ENCODE measurements at places on chromosomes 3 and 15.

- DNase-seq = no peak
These were observed 194.0 kb upstream of the LMCD1 start for GRCh38 chr3:8307545-8308110.

GRCh38 chr15:63849906-63850305 lies 16.2 kb upstream of the HERC1 start:
- no peak for DNase-seq

DNA sequence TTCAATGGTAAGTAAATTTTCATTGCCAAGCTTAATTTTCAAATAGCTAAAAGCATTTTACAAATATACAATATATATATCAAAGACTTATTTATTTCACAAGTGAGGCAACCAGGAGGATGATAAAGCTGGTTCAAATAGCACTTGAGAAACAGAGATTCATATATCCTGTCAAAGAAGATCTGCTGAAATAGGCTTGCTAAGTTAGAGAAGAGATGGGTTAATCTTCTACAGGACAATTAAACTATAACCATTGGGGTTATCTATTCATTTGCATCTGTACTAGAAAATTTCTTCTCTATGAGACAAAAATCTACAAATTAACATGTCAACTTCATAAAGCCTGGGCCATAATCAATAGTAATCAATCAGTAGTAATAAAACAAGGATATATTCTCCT lies 637.7 kb upstream of the UBE2E2 start:
- no peak for DNase-seq

DNA sequence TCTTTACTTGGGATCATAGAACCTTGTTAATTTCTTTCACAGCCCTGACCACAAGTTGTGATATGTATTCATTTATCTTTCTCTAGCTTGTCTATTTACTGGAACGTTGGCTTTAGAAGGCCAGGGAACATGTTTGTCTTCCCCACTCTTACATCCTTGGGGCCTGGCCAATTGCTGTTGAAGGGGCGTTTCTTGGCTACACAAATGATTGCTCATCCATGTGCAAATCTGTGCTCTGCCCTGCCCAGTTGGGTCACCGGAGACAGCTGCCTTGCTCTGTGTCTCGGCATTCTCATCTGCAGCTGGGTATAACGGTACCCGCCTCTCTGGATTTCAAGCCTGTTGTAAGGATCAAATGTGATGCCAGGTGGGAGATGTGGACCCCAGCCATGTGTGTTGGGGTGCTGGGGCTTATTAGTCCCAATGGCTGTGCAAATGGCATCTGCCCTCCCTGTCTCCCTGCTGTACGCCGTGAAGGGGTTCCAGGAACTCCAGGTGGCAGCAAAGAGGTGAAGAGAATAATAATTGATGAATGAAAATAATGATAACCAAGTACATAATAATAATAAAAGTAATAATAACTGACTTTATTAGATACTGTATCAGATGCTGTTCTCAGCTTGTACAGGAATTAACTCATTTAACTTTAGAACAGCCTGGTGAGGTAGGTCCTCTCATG lies 24.0 kb upstream of the TLE3 start:
- DNase-seq = no peak

GRCh38 chr15:81516461-81516860 lies 142.4 kb upstream of the TMC3 start:
- DNase-seq = no peak

GRCh38 chr3:11820531-11821041 lies 26.1 kb downstream of the TAMM41 start:
- no peak for DNase-seq

DNA sequence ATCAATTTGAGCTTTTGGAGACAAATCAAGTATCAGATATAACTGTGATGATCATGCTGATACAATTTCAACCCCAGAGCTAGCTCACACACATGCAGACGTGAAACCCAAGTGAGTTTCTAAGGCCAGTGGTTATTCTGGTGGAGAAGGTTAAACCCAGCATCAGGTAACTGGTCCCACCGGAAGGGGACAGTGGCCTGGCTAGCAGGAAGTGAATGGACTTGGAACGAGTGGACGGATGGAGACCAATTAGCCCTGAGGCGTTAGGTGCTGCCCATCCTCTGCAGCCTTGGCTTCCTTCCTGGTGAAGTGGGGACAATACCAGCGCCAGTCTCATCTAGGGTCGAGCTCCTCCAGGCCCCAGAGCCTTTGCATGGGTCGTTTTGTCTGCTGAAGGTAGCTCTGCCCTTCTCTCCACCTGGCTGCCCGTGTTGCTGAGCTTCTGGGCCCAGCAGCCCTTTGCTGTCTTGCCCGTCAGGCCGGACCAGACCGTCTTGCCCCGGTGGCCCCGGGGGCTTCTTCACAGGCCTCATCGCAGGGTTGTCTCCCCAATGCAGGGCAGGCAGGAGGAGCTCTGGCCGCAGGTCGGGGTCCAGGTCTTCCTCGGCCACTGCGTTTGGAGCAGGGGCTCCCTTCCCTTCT lies 915 bp upstream of the KCTD6 start:
- DNase-seq = no peak

DNA sequence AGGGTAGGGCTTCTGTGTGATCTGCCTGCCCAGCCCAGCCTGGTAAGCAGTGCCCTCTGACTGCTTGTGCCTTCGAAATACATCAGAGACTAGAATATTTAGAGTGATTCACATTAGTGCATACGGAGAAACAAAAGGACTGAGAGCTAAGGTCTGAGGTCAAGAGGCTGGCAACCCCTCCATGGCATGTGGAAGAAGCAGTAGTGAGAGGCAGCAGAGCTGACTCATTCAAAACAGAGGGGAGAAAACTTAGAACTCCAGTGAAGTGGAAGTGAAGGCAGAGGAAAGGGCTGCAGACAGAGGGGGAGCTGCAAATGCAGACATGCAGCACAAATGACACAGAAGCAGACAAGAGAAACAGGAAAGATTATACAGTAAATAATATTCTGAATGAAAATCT lies 61.6 kb downstream of the ULK4 start:
- no peak for DNase-seq

GRCh38 chr3:134956844-134957243 lies 161.8 kb downstream of the EPHB1 start:
- DNase-seq = no peak

DNA sequence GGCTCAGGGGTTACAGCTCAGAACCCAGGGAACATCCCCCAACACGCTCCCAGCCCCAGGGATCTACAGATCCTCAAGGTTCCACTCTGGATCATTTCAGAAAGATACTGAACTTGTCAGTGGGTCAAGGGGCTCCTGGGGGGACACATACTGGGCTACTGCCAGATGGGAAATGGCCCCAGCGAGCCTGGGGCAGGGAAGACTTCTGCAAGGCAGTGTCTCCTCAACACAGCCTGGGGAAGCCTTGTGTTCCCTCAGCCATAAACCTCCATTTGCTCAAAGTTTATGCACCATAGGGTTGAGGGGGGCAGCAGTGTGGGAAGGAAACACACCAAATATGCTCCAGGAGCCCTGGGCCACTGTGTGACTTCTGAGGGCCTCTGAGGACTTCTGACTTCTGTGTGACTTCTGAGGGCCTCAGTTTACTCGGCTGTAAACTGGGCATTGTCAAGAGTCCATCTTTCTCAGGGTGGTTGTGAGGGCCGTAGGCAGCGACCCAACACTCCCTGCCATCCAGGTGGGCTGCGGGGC lies 58.4 kb downstream of the IQSEC1 start:
- no peak for DNase-seq

- DNase-seq = no peak
These were observed 356.3 kb downstream of the FOXP1 start for GRCh38 chr3:71227270-71227661.

GRCh38 chr3:151765685-151766084 lies 32.0 kb downstream of the AADACL2 start:
- DNase-seq = no peak

DNA sequence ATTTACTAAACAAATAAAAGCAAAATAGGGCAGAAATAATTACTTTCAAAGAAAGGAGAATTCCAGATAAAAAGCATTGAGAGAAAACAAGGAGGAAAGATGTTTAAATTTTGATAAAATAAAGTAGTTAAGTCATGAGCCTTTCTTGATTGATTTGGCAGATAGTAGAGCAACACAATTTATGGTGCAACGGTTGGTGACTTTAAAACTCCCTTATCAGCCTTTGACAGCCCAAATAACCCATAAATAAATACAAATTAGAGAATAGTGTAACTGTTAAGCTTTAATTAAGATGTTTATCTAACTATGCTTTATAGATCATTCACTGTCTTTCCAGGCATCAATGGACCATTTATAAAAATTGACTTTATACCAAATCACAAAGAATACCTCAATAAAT lies 54.0 kb upstream of the EIF1B start:
- DNase-seq = no peak

GRCh38 chr3:123633530-123633929 lies 48.7 kb upstream of the HACD2 start:
- no peak for DNase-seq

DNA sequence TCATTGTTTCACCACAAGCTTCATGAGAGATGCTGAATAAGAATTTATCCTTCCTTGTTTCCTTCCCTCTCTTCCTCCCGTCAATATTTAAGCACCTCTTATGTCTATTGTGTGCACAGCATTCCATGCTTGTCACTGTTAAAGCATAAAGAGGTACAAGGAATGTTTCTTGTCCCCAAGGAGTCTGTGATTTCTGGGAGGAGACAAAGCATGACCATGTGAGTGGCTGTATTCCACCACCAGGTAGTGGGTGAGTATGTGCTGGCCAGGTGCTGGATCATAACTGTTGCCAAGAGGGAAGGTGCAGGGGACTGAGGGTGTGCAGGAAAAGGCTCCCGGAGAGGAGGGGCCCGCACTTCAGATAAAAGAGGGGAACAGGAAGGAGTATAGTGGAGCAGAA lies 62.9 kb upstream of the GSK3B start:
- no peak for DNase-seq

DNA sequence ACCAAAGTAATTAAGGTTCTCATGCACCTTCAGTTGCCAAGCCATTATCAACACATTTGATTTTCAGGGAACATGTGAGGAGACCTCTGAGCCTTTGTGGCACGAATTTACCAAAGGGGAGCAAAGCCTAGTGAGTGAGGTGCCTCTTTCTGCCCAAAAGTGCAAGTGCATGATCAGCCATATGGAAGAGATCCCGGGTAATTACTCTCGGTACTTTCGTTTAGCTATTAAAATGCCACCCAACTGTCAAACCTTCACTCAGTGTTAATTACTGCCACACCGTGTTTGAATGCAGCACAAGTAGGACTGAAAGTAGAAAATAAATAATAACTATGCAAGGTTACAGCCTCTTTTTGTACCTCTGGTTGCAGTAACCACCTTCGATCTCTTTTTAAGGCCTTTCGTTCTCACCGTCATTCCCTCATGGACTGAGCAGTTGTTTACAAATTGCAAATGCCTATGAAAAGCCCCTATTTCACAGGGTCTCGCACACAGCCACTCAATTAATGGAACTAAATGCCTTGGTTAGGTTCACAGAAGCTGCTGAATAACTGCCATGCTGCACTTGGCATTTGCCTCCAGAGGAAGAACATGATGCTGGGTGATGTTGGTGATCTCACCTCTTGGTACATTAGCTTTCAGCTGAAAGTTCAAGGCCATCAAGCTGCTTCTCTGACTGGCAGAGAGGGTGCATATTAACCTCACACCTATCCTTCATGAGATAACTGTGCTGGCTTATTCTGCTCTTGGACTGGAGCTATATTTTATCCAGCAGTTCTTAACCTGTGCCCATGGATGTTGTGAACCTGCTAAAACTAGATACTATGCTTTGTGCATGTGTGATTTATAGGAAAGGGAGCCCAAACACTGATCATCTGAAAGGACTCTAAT lies 69.9 kb downstream of the TNIK start:
- DNase-seq = no peak

DNA sequence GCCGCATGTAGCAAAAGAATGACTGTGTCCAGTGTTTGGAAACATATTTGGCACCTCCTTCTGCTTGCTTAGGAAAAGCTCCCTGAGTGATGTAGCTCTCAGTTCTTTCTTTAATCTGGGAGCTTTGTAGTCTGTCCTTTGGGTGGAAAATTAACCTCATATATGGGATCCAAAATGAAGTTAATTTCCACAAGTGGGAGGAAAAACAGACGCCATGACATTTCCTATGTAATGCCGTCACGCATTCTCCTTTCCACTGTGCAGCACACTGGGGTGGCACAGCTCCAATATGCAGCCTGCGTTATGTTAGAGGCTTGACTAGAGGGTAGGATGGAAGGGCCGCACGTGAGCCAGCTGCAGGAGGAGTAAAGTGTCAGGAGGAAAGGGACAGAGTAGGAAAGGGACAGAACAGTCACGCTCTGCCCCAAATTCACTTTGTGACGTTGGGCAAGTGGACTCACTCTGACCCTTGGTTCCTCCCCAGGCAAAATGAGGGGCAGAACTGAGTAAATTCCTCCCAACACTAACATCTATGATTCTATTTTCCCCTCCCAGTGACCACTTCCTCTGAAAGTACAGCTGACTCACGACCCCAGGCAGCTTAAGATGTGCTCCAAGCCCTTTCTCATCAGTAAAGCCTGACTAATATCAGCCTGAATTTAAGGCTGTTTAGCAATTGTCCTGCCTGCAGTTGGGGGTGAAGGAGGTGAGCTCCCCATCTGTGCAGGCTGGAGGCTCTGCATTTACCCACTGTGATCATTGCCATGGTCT lies 176.5 kb upstream of the PFN2 start:
- no peak for DNase-seq

DNA sequence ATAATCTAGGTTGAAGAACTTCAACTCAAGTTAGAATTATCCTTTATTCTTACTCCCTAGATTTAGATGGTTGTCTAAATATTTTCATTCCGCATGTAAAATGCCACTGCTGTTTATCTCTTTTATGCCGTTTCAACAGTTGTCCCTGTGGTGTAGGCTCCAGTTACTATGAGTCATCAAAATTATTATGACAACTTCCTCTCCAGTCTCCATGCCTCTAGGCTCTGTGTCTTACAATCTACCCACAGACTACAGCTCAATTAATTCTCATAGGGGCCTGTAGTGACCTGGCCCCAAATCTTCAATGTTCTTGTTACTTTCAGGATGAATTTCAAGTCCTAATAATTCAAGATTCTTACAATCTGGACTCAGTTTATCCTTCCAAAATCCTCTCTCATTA lies 105.8 kb upstream of the UNC13C start:
- no peak for DNase-seq

GRCh38 chr3:111859061-111859973 lies at the start of gene PHLDB2:
PHLDB2 (plus strand) TSS chr3:111859265; CDS start chr3:111884078, 24,813 bp downstream.
- DNase-seq = no peak

DNA sequence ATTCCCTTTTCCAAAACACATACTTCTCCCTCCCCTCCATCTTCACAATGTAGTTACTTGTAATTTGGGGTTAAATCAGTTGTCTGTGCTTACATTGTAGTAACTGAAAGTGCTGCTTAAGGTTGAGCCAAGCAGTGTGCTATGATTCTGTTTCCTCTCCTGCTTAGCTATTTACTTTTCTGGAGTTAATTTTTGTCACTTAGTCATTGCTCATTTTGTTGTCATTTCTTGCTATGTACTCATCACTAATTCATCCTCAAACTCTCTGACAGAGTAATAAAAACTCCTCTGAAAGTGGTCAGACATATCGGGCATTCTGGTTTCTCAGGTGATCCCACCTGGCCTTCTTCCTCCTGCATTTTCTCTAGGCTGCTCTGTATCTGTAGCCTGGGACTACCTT lies 80.7 kb downstream of the PPARG start:
- DNase-seq = no peak

GRCh38 chr15:60591496-60592370 lies 112.8 kb upstream of the ICE2 start:
- peak; percentile 74 for DNase-seq

All from C1 segment of cervical spinal cord (tissue), 14 donors.